ENCODE measurements at places on chromosomes 6 and 20.

DNA sequence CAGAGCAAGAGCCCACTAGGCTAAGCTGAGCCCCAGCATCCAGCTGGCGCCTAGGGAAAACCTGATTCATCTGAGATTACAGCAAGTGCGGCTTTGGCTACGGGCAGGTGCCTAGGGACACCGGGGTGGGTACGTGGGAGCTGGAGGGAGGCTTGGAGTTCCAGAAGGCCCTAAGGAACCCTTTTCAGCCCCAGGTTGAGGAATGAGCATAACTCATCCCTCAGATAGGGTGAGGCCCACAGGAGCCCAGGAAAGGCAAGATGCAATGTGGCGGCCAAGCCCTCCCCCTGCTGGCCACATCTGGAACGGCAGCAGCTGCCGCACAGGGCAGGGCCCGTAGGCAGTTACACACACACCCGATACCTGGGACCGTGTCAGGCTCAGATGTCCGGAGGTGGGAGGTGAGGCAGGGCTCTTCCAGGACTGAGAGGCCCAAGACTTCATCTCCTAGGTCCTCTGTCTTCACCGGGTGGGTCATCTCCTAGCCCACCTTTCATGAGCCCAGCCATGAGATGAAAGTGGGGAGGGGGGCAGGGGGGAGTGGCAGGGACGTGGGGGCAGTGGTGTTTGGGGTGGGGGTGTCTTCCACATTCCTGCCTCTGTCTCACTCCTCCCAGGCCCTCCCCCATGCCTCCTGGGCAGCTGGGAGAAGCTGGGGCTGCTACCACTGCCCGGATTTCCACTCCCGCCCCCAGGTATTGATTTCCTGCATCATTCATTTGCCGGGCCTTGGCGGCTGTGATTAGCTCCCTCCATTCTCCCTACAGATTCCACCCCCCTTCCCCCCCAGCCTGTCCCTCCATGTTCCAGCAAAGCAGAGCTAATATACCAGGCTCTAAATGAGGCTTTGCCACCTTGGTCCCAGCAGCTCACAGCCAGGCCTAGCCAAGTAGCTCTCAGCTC lies 5.5 kb downstream of the MDGA1 start:
- peak; percentile 60 for DNase-seq

GRCh38 chr6:3546121-3546520 lies 89.3 kb upstream of the SLC22A23 start:
- no peak for DNase-seq

DNA sequence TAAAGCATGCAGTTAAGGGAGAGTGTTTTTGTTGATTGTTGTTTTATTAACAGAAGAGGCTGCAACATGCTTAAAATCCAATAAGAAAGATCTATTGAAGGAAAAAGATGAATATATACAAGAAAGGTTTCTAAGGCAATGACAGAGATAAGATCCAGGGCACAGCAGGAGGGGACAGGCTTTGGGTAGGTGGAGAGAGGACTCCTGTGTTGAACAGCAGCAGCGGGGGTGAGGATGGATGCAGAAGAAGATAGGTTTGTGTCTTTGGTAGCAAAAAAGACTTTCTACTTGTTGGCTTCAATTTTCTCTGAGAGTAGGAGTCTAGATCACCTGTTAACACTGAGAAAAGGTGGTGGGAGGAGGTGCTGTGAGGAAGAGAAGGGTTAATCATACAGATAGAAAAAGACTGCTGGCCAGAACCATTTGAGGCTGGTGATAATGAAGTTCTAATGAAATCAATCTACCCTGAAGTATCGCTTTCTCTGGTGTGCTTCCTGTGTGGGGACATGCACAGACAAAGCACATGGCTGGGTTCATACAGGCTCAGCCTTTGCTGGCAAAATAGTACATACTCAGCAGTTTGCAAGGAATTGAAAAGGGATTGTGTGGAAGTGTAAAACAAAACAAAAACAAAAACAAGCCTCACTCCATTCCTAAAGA lies 17.2 kb upstream of the DST start:
- no peak for DNase-seq

- DNase-seq, result no peak
These were observed 58.2 kb downstream of the BMP7 start for GRCh38 chr20:57208198-57208597.

- no peak for DNase-seq
These were observed 338.1 kb downstream of the PRKN start for GRCh38 chr6:162389343-162390085.

DNA sequence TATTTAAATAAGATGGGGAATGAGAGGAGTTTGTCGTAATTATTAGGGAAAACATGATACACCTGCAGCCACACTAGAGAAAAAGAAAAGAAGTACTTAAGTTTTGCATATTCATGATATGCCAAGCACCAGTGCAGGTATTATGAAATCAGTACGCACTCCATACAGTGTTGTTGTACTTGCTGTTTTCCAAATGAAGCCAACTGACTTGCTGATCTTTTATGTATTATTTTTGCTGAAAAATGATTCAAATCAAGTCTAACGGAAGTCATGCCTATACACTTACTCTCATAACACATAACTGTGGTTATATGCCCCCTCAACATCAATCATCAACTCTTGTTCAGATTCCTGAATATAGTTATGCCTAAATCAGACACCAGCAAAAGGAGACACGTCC lies 584.9 kb upstream of the EYS start:
- no peak for DNase-seq

- no peak for DNase-seq
These were observed 275.0 kb upstream of the PREP start for GRCh38 chr6:105677671-105678475.

- DNase-seq, result no peak
These were observed 7.1 kb downstream of the BMP7 start for GRCh38 chr20:57259121-57259937.

DNA sequence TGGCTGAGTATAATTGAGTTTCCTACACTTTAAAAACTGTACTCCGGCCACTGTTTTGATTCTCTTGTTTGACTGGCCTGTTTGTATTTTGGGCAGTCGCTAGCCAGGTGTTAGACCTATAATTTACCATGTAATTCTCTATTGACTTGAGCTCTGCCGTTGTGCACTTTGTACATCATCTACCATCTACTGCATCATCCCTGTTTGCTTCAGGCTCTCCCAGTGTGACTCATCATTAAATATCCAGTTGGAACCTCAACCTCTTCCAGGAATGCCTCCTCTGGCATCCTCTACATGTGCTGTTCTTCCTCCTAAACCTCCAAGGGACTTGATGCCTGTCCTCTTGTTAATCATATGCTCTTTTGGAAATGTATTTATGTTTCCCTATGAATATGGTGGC lies 72.3 kb downstream of the FARS2 start:
- DNase-seq, result no peak

GRCh38 chr6:3473773-3474172 lies 16.9 kb upstream of the SLC22A23 start:
- DNase-seq, result no peak

DNA sequence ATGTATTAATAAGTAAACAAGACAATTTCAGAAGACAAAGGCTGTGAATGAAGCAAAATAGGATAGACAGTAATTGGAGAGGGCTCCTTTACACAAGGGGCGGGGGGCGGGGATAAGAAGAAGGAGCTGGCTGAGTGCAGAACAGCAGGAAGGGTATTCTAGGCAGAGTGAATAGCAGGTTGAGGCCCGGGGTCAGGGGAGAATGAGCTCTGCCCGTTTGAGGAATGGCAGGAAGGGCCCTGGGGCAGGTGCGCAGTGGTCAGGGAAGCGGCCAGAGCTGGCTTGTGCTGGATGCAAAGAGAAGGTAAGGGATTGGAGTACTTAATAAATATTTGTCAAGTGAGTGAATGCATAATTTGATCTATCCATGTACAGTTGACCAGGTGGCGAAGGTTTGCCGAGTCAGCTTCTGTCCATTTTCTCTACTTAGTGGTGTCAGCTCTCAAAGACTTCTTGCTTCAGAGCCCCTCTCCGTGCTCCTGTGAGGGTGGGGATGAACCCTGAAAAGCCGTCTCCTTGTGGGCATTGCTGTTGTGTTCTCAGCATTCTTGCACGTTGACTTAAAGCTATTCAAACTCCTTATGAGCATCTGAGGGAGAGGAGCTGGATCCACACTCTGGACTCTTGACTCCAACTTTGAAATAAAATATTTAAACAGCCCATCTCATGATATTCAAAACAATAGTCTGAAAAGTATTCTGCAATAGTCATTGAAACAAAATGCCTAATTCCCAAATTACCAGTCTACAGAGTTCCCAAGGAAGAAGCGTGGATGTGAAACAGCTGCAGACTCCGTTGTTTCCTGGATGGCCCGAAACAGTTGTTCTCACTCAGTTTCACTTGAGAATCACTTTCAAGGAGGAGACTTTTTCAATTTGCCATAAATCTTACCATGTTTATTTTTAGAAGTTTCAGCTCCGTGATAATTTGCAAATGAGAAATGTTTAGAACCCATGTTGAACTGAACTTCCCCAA lies 105.1 kb downstream of the EDN3 start:
- no peak for DNase-seq

- DNase-seq, result no peak
These were observed 8.7 kb downstream of the ENPP3 start for GRCh38 chr6:131645846-131646245.

GRCh38 chr6:136440203-136440602 lies 110.0 kb downstream of the MAP7 start:
- DNase-seq, result no peak

GRCh38 chr6:110360676-110361075 lies 2.5 kb upstream of the METTL24 start:
- no peak for DNase-seq

DNA sequence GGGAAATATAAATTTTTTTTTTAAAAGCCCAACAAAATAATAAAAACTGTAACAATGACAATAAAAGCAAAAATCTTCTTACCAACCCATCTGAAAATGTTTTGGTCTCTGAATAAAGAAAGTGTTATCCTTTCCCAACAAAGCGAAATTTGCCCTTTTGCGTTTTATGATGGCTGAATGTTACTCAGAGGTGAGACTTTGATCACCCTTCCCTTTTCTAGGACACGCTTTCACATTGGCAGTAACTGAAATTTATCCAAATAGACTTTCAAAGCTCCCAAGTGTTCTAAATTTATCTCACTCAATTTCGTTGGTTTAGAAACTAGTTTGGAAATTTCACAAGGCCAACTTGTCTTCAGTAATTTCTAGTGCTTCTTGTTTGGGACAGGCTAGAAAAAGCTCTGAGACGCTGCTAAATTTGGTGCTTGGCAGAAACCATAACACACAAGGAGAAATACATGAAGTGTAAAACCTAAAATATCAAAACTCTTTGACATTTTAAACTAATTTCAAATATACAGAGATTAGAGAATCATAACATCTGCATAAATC lies 354.5 kb upstream of the CITED2 start:
- no peak for DNase-seq

DNA sequence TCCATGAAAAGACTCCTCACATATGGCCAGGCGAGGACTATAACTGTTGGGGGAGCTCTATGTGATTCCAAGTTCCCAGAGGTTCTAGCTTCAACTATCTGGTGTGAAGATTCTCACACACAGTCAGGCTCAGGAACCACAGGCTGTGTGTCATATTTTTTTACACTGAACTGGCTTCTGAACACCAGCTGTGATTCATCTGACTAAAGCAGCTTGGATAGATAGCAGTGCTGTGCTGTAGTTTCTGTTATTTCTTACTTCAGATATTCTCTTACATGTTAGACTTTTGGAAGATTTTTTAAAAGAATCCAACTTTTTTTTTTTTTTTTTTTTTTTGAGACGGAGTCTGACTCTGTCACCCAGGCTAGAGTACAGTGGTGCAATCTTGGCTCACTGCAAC lies 140.7 kb upstream of the MCHR2 start:
- no peak for DNase-seq

GRCh38 chr6:14065350-14065749 lies 52.2 kb upstream of the CD83 start:
- no peak for DNase-seq

DNA sequence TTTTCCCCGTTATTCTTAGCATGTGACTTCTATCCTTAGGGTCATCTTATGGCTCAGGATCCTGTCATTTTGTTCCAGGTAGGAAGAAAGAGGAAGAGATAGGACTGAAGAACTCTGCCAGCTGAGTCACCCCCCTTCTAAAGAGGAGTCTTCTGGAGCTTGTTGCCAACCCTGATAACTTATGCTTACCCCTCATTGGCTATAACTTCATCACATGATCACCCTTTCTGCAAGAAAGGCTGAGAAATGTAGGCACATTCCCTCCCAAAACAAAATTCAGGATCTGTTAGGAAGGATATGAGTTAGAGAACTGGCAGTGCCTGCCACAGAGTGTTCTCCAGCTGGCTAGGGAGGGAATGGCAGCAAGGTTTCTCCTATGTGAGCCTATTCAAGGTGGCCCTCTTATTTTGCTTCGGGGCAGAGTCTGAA lies 35.6 kb downstream of the ARFGEF2 start:
- no peak for DNase-seq

GRCh38 chr6:30690403-30691207 lies at the start of gene NRM:
NRM (minus strand) TSS chr6:30690984; CDS start chr6:30690974, 10 bp downstream.
- DNase-seq, result peak; percentile 78

DNA sequence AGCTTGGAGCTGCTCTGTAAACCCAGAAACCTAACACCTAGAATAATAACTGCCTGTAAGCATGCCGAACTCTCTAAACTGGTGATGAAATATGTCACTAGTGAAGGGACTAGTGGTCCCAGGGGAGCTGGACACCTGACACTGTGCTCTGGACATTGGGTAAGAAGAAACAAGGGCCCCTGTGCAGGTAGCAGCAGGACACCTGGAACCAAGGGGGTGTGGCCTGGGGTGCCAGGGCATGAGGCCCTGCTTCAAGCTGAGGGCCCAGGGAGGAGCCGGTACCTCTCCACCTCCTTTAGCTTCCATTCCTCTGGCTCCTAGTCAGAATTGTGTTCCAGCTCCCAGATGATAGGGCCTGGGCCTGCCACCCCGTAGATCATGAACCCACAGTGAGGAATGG lies 263.2 kb downstream of the OGFRL1 start:
- DNase-seq, result no peak

GRCh38 chr20:61437280-61438206 lies 185.5 kb downstream of the CDH4 start:
- DNase-seq, result no peak

- DNase-seq, result no peak
These were observed 175.4 kb upstream of the FLRT3 start for GRCh38 chr20:14512839-14513238.

DNA sequence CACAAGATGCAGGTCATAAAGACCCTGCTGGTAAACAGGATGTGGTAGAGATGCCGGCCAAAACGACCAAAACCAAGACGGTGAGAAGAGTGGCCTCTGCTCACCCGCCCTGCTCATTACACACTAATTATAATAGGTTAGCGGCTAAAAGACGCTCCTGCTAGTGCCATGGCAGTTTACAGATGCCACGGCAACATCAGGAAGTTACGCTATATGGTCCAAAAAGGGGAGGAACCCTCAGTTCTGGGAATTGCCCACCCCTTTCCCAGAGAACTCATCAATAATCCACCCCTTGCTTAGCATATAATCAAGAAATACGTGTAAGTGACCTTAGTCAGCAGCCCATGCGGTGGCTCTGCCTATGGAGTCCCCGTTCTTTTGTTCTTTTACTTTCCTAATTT lies 17.6 kb downstream of the BHLHE23 start:
- no peak for DNase-seq
